EH (cell line): ENCODE measurements at places on chromosomes 7 and 10.

- DNase-seq, result no peak
Observed at GRCh38 chr10:130621231-130621775, 485.1 kb downstream of the GLRX3 start.

DNA sequence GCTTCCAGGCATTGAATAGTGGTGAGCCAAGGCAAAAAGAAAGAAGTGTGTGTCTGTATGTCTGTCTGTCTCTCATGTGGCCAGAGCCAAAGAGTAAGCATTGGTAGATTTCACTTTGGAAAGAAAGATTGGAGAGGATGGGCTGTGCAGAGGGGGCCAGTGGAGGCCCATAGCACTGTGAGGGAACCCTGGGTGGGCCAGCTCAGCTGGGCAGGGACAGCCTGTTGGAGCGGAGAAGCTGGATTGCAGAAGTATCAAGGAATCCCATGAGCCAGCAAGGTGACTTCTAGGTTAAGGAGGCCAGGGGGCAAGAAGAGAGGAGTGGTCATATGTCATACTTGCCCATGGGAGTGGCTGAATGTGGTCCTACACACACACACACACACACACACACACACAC, 1.5 kb upstream of the GRID1 start:
- DNase-seq, result no peak

- no peak for DNase-seq
Observed at GRCh38 chr7:129707910-129708499, 96.5 kb downstream of the NRF1 start.

DNA sequence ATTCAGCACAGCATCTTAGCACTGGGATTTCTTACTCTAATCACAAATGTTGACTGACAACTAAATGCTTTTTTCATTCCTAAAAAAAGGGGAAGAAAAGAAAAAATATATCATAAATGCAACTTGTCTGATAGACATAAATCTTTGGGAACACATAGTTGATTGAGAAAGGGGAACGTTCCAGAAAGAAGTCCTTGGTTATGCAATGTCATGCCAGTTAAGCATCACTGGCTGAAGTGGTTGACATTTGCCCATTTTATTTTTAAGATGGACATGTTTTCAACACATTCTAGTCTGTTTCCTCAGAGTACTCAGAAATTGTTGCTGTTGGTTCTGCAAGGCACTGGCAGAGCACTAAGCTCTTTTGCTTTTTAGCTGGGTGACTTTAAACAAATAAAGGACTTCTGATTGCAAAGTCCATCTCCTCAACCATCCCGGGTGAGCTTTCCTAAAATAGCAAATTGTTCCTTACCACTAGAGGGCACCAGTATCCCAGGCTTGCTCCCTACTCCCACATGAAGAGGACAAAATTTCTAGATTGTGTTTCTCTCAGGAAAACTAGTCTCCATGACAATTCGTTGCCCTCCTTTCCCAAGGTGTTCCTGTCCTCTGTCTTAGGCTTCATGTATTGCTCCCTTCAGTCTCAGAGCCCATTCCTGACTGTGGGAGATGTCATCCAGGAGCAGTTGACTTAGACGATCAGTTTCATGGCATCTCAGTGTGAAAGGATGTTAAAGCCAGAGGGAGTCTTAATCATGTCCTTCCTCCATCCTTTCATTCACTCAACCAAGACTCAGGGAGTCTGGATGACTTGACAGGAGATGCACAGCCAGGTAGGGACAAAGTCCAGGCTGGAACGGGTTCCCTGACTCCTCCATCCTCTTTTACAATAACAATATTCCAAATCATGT, 23.9 kb downstream of the OPALIN start:
- DNase-seq, result peak; percentile 46

GRCh38 chr10:92822964-92823363, 25.4 kb upstream of the EXOC6 start:
- peak; percentile 50 for DNase-seq

- DNase-seq, result no peak
Observed at GRCh38 chr7:27103489-27104226, 1.2 kb upstream of the HOXA2 start.

- DNase-seq, result no peak
Observed at GRCh38 chr10:22319547-22319979, 1.3 kb upstream of the BMI1 start.

DNA sequence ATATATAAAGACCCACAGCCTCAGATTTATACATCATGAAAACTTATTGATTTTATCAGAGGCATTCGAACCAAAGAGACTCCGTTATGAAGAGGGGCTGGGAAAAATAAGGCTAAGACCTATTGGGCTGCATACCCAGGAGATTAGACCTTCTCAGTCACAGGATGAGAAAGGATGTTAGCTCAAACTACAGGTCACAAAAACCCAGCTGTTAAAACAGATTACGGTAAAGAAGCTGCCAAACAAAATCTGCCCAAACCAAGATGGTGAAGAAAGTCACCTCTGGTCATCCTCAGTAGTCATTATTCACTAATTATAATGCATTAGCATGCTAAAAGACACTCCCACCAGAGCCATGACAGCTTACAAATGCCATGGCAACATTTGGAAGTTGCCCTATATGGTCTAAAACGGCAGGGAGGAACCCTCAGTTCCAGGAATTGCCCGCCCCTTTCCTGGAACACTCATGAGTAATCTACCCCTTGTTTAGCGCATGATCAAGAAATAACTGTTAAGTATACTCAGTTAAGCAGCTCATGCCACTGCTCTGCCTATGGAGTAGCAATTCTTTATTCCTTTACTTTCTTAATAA, 362.5 kb upstream of the PCDH15 start:
- DNase-seq, result no peak

GRCh38 chr10:13750299-13751190, 163.8 kb downstream of the PRPF18 start:
- no peak for DNase-seq

DNA sequence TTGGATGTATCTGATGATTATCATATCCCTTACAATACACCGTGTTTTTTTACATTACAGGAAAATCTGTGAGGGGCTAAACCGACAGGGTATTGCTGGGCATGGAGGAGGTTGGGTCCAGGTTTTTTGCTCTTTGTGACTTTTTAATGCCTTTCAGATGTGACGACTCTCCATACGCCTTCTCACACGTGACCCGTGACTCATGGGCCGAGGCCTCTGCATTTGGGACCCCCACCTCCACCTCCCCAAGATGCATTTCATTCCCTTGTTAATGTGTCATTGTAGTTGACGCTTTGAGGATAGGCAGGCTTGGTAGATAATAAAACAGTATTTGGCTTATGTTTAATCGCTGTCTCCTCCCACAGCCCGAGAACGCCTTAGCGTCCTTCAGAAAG, 95.3 kb downstream of the CUX1 start:
- peak; percentile 68 for DNase-seq

- peak; percentile 2 for DNase-seq
Observed at GRCh38 chr7:149355390-149356048, 93.5 kb downstream of the ZNF783 start.

DNA sequence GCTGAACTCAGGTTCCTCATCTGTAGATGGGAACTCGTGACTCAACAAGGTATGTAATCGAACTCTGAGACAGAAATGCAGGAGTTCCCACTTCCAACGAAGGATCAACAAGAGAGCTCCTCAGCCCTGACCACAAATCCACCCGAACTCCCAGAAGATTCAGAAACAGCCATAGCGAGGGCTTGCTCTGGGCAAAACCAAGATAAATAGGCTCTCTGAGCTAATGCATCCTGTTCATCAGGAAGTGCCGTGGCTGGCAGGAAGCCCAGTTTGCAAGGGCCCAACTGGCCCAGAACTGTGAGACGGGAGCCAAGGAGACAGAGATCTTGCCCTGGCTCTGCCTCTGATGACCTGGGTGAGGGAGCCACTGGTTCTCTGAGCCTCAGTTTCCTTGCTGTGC, 141.7 kb upstream of the PFKP start:
- peak; percentile 39 for DNase-seq

DNA sequence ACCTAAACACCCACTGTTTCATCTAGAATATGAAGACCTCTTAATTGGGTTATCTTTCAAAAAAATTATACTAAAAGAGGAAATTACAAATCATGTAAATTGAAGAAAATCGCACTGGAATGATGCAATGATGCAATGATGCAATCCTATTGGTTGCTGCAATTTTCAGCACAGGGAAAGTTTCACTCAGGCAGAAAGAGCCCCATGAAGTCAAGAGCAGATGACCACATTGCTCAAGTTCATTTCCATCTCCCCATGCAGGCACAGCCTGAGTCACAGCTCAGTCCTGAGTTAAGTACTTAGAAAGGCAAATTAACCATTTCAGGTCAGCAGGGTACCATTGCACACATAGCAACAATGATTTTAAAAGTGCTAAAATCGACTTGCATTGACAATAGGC, 180.3 kb upstream of the MYO3A start:
- no peak for DNase-seq

DNA sequence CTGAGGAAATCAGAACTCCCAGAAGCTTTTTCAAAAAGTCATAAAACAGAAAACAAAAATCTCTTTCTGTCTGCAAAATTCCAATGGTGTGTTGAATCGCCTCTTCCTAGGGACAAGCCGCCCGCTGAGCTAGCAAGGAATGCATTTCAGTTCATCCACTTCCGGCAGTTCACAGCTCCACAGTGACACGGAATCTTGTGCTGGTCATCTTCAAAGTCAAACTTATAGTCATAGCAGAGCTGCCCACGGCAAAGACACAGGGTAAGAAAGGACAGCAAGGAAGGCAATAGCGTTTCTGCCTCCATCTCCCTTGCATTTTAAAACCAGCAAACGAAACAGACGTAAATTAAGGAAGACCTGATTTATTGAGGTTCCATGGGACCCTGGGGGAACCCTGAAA, 111.2 kb downstream of the GALNT11 start:
- DNase-seq, result peak; percentile 25

- DNase-seq, result peak; percentile 99
Observed at GRCh38 chr10:103676851-103677417, 178.4 kb downstream of the SH3PXD2A start.

DNA sequence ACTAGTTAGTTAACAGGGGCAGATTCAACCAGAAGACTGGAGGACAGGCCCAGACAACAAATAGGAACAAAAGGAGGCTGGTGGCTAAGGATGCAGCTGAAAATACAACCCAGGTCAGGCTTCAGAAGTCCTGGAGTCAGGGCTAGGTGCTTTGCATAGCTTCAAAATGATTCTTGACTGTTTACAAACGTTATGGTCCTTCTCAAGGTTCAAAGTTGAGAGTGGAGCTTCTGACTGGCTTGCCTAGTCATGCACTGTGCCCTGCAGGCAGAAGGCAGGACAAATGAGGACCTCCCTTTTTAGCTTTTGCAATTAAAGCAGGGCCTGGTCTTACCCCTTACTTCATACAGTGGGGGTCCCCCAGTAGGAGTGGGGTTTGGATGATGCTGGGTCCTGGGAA, 4.4 kb upstream of the CDH23 start:
- DNase-seq, result no peak
